ENCODE measurements at places on chromosomes 5 and 9.

DNA sequence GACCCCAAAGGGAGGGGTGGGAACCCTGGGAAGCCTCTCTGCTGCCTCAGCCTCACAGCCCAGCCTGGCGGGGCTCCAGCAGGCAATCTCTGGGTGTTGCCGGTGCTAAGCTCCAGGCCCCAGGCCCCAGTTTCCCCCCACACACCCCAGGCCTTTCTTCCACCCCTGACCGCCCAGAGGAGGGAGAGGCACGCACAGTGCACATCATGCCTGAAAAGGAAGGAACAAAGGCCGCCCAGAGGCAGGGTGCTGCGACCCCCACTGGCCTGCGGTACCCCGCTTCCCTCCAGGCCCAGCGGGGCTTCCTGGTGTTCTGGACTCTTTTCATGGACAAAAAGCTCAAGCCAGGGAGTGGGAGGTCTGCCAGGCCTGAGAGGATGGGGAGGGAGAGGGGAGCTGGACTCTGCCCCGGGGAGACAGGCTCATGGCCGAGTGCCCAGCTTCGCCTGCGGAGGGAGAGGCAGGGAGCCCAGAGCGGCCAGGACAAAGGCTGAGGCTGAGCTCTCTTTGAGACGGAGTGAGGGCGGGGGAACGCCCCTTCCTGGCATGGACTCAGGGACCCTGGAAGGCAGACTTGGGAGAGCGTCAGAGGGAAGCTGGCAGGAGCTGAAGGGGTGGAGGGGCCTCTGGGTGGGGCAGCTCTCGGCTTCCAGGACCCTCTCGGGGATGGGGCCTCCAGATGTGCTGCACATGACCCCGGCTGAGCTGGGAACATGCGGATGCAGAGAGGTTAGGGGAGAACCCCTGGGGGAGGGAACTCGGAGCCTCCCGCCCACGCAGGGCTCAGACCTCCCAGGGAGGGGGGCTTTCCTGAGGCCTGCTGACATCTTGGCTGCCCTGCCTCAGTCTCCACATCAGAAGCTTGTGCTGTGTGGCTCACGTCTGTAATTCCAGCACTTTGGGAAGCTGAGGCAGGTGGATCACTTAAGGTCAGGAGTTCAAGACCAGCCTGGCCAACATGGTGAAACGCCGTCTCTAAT lies 1.8 kb upstream of the ENTPD2 start:
- peak; percentile 92 for DNase-seq

DNA sequence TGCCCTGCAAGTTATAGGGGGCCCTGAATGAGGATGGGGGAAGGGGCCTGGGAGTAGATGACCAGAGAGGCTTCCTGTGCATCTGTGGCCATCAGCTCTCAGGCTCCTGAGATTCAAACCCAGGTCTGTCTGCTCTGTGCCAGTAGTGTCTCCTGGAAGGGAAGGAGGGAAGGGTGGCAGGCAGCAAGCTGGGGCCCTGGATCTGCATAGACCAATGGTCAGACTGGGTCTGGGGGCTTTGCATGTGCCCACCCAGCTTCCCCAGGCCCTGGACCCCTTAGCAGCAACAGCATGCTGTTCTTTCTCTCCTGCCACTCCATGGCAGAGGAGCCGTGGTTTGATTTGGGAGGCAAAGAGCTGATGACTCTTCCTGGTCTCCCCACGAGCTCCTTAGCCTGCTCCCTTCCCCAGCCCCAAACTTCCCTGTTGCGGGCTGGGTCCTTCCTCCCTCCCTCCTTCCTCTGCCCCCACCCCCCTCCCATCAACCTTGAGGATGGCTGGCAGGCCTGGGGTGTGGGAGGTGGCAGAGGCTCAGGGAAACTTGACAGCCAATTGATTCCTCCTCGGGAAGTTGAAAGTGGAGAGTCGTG lies 31.6 kb downstream of the DAB2IP start:
- DNase-seq: no peak

DNA sequence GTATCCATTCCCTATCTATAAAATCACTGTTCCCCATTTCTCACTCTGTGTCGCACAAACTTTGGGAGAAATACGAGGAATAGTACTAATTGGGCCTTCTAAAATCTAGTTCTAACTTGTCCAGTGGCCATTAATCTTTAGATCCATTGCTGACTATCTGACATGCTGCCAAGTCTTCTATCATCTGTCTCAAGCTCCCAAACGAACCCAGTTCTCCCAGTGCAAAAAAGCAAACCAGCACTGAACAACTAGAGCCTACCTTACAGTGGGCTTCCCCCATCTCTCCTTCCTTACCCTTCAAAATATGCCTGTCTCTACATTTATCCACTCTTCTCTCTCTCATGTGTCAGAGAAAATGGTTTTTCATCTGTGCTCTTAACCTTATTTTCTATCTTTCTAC lies 3.2 kb upstream of the SPINK7 start:
- DNase-seq: no peak

DNA sequence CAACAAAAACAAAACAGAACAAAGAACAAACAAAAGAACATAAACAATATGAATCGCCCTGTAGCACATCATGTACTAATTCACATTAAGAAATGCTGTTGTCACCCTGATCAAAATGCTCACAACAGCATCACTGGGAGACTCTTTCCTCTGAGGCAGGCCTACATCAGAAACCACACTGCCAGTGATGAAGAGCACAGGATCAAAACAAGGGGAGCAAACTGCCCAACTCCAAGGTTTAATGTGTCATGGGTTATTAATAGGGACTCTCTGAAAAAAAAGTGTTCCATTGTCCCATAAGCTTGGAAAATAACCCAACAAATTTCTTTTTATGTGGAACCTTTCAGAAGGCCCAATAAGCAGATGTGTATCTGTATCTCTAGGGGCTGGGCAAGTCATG lies 74.2 kb downstream of the PTPN3 start:
- no peak for DNase-seq

- no peak for DNase-seq
These were observed 374.1 kb downstream of the ELAVL2 start for GRCh38 chr9:23451802-23452418.

DNA sequence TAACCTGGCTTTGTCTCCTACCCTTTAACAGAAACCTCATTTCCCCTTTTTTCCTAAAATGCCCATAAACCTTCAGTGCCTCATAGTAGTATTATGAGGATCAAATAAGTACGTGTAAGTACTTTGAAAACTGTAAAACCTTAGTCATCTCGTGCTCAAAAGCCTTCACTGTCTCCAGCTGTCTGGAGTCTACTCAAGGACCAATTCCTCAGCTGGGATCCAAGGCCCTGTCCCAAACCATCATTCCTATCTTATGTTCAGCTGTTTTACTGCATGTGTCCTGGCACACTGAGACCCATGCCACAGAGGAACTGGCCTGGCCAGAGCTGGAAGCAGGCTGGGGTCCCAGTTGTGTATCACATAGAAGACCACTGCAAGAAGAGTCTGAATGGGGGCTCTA lies 15.9 kb downstream of the ADAMTSL1 start:
- no peak for DNase-seq

- DNase-seq: no peak
These were observed 13.7 kb upstream of the GRIA1 start for GRCh38 chr5:153476767-153477166.

GRCh38 chr5:138640646-138641254 lies 65.5 kb upstream of the HSPA9 start:
- no peak for DNase-seq

GRCh38 chr9:19232823-19233194 lies 2.3 kb downstream of the DENND4C start:
- no peak for DNase-seq

DNA sequence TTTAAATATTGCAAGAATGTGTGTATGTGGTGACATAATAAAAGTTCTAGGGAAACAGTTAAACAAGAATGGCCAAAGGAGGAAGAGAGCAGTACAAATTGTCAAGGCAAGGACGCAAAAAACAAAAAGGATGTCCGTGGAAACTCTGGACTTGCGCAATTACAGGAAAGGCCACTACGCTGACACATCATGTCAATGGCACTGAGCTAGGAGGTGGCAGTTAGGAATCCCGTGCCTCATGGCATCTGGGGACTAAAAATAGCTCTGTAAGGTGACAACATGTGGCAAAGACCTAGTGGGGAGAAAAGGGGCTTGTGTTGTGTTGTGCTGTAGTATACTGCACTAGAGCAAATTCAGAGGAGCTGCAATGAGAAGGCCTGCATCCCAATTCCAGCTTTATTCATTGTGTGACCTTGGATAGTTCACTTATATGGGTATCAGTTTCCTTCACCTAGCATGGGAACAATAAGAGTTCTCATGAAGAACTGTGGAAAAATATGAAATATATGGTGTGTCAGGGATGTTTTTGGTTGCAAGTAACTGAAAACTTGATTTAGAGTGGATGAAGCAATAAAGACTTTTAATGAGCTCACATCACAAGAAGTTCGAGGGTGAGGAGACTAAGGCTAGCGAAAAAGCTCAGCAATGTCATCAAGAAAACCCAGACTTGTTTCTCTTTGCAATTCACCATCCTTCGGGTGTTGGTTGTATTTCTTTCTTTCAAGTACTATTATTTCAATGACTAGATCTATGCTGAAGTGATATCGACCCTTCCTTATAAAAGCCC lies 124.1 kb upstream of the STC2 start:
- DNase-seq: no peak

- no peak for DNase-seq
These were observed 27.9 kb downstream of the CD274 start for GRCh38 chr9:5478206-5478605.

GRCh38 chr9:100294806-100295205 lies 57.9 kb downstream of the TEX10 start:
- no peak for DNase-seq

- no peak for DNase-seq
These were observed 1290.8 kb upstream of the CDH9 start for GRCh38 chr5:28329176-28329575.

- DNase-seq: no peak
These were observed 63.7 kb downstream of the SHOC1 start for GRCh38 chr9:111730937-111731567.

DNA sequence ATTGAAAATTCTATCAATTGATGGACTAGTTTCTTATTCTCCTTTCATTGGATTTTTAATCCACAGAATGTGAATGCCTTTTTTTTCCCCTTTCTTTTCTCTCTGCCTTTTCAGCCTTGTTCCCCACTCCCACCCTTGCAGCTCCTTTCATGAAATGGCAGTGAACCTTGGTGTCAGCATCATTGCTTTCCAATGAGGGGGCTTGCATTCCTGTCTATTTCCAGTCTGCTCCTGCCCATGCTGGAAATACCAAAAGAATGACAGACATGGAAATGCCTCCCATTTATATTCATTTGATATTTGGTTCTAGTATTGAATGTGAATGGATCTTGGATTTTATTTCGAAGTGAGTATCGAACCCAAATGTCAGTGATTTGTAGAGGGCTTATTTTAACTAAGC lies 162.7 kb upstream of the SGCD start:
- no peak for DNase-seq

GRCh38 chr5:108278285-108279240 lies 103.3 kb downstream of the FBXL17 start:
- DNase-seq: no peak

DNA sequence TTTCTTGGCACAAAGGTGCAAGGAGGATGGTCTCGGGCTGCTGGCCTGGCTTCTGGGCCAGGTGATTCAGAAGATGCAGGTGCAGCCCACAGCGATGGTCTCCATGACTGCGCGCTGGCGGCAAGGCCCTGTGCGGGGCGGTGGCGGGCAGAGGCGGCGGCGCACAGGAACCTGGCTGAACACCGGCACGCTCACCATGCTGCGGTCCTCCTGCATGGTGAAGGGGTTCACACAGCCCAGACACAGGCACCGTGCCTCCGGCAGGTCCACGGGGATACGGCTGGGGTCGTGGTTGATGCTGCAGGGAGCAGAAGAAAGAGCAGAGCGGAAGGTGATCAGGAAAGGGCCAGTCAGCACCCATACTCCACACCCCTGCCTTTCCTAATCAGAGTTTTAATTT lies 4.8 kb downstream of the IL17B start:
- DNase-seq: no peak

DNA sequence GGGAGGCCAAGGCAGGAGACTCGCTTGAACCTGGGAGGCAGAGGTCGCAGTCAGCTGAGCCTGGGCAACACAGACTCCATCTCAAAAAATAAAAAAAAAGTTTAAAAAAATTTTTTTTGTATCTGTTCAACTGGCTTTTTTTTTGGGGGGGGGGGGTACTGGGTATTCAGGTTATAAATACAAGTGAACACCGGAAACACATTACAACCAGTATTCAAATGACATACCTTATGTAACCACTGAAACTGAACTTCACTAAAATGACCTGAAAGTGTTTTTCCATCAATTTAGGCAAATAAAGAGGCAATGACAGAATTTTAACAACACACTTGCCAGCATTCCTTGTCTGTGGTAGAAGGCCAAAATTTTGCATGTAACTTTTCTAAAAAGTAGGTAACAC lies 33.5 kb downstream of the STRBP start:
- DNase-seq: no peak
